ENCODE measurements at places on chromosomes 6 and 20.

GRCh38 chr6:145839653-145840052, 25.1 kb upstream of the FBXO30 start:
- no peak for DNase-seq

GRCh38 chr20:34586488-34587163, 28.1 kb downstream of the MAP1LC3A start:
- DNase-seq, result no peak

- DNase-seq, result no peak
These were observed 159.2 kb upstream of the ARG1 start for GRCh38 chr6:131413831-131414191.

- peak; percentile 91 for DNase-seq
These were observed 31.8 kb upstream of the GMPR start for GRCh38 chr6:16206595-16207037.

GRCh38 chr6:132734694-132735236, 20.9 kb upstream of the VNN1 start:
- DNase-seq, result peak; percentile 76

GRCh38 chr6:148885925-148886845, 139.4 kb downstream of the UST start:
- DNase-seq, result no peak

DNA sequence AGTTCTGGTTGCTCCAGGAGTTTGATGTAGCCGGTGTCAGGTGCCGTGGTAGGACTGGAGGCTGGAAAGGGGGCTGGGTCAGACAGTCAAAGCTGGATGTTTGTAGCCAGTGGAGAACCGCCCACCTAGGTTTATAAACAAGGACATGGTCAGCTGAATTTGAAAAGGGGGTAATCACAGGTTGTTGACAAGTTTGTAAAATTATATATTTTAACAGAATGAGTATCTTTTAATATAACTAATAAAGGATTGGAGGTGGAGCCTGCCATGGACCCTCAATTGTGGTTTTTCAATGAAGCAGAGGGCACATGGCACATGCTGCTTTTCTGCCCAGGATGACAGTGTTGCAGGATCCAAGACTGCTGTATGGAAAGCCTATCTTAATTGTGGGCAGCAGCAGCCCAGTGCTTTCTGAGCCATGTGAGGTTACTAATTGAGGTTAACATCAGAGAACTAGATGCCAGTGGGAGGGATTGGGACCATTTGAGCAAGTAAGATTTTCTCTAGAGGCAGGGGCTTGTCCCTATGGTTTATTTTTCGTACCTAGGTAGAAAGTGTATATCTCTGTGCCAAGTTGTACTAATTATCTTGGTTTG, 9.7 kb downstream of the HECA start:
- DNase-seq, result no peak

- DNase-seq, result no peak
These were observed 53.2 kb downstream of the TSBP1 start for GRCh38 chr6:32318501-32318900.

- DNase-seq, result peak; percentile 47
These were observed 2.1 kb downstream of the COL12A1 start for GRCh38 chr6:75203721-75204120.

GRCh38 chr20:48238326-48238725, 453.0 kb upstream of the SULF2 start:
- peak; percentile 59 for DNase-seq

DNA sequence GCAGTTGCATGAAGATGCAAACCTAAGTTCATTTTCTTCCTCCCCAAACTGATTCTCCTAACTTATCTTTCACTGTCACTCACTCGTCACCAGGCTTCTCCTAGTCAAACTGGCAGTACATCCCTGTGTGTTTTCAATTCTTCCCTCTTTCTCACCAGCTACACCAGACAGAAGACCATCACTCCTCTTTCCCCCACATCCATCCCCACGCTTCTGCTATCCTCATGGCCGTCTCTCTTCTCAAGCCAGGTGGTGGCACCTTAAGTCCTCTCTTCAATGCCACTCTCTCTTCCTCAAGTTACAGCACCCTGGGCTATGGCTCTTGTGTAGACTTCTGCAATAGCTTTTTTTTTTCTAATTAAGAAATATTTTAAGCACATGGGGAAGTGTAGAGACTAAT, 14.4 kb upstream of the TREM2 start:
- DNase-seq, result no peak

GRCh38 chr6:30826961-30827342, 57.4 kb upstream of the DDR1 start:
- no peak for DNase-seq

- no peak for DNase-seq
These were observed 90.1 kb downstream of the PSMG4 start for GRCh38 chr6:3348821-3349220.

- peak; percentile 69 for DNase-seq
These were observed at the start of gene SAMD5 for GRCh38 chr6:147508042-147508865. SAMD5 (plus strand) TSS chr6:147508690; CDS start chr6:147508929, 239 bp downstream.

- no peak for DNase-seq
These were observed 12.2 kb downstream of the HLA-DRB5 start for GRCh38 chr6:32517654-32518445.

- DNase-seq, result no peak
These were observed 9.6 kb downstream of the ABHD12 start for GRCh38 chr20:25380945-25381614.

DNA sequence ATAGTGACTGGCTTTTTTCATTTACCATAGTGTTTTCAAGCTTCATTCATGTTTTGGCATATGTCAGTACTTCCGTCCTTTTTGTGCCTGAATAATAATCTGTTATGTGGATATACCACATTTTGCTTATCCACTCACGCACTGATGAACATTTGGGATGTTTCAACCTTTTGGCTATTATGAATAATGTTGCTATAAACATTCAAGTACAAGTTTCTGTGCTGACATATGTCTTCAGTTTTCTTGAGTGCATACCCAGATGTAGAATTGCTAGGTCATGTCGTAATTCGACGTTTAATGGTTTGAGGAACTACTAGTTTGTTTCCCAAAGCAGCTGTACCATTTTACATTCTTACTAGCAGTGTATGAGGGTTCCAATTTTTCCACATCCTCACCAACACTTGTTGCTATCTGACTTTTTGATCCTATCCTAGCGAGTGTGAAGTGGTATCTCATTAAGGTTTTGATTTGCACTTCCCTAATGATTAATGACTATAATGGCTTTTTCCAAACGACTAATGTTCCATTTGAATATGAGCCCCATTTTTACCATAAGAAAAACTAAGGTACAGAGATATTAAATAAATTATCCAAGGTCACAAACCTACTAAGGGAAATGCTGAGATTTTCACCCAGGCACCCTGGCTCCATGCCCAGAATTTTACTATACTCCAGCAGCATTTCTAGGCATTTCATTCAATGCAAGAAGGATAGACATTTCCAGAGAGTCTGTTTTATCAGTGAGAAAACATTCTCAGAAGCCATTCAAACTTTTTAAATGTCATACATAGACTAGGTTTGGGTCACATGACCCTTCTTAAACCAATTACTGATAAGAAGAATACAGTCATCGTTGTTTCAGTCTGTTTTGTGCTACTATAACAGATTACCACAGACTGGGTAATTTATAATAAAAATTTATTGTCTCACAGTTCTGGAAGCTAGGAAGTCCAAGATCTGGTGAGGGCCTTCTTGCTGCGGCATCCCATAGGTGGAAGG, 71.1 kb upstream of the RUNX2 start:
- DNase-seq, result peak; percentile 40

- no peak for DNase-seq
These were observed 75.9 kb upstream of the SPACA1 start for GRCh38 chr6:87971605-87972262.

GRCh38 chr6:21142741-21143140, 450.8 kb upstream of the SOX4 start:
- DNase-seq, result no peak

- peak; percentile 17 for DNase-seq
These were observed 29.1 kb upstream of the ZC3H12D start for GRCh38 chr6:149513915-149514314.

DNA sequence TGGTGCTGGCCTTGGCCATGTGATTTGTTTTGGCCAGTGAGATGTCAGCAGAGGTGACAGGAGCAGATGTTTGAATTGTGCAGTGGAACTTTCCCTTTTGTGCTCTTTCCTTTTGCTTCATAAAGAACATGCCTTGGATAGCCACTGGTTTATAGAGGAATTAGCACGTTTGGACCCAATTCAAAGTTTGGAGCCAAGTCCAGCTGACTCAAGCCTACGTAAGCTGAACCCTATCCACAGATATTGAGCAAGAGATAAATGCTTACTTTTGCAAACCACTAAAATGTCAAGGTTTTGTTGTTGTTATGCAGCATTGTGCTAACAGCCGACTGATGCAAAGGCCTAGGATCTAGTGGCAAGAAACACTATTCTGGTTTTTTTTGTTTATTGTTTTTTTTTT, 230.9 kb upstream of the CITED2 start:
- peak; percentile 92 for DNase-seq

DNA sequence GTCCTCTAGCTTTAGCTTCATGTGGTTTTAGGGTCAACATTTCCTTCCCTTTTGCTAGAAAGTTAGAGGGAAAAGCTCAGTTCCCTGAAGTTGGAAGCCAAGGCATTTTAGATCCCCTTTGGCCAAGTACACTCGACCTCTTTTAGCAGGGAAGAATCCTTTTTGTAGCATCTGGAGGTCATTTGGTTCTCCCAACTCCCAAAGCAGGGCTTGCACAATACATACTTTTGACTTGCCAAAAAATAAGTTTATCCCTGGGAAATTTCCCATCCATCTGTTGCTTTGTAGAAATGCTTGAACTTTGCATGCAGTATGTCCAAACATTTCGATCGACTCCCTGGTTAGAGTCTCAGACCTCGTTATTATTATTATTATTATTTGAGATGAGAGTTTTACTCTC, 4.6 kb upstream of the EDEM2 start:
- no peak for DNase-seq

- DNase-seq, result no peak
These were observed 44.6 kb downstream of the SLC24A3 start for GRCh38 chr20:19256906-19257595.

GRCh38 chr6:16761471-16762267, 409 bp upstream of the ATXN1 start:
- peak; percentile 95 for DNase-seq

GRCh38 chr6:158674342-158675131, 24.7 kb downstream of the SYTL3 start:
- DNase-seq, result no peak

- peak; percentile 45 for DNase-seq
These were observed 62.0 kb downstream of the KCNS1 start for GRCh38 chr20:45038745-45039474.

GRCh38 chr20:64113444-64113775, 6.0 kb upstream of the NPBWR2 start:
- DNase-seq, result no peak

- no peak for DNase-seq
These were observed 5.1 kb upstream of the SIRPD start for GRCh38 chr20:1562622-1563021.

DNA sequence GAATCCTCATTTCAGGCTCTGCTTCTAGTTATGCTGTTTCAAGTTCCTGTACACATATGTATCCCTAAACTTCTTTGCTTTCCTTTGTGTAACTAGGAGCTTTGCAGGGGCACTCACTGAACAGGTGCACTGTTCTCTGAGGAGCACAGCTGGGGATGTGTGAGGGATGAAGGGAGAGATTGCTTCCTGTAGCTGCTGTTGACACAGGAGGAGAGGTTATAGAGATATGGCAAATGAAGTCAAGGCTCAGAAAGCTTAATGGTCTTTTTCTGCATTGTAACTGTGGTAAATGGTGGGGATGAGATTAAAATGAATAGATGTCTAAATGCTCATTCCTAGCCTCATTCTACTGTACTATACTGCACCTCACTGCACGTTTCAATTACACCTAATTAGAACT, 454.3 kb downstream of the BTBD3 start:
- DNase-seq, result no peak

DNA sequence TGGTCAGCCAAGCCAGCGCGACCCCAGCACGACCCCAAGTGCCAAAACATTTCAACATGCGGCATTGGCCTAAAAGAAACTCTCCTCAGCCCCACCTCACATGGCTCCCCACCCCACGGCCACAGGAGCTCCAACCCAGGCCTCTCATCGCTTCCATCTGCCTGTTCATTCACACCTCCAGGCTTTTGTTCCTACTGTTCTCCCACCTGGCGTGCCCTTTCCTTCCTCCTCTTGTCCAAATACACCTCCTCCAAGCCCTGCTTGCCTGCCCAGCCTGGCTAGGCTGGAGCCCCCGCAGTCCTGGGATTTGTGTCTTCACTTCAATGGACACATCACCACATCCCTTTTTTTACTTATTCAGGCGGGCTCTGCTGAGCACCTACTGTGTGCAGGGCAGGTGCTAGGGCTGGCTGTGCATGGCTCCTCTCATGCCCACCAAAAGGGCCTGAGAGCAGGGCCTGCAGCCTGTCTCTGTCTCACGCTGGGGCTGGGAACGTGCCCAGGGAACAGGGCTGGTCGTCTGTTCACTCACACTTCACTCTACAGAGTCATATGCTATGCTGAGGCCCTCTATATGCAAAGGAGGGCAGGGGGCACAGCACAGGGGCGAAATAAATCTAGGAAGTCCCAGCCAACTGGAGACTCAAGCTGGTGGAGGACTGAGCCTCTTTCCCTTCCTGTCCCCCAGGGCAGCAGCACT, 61.1 kb downstream of the GRM4 start:
- no peak for DNase-seq

- DNase-seq, result peak; percentile 52
These were observed 41.4 kb downstream of the MCM8 start for GRCh38 chr20:5991623-5992441.

GRCh38 chr6:95266537-95267258, 310.6 kb upstream of the MANEA start:
- DNase-seq, result peak; percentile 34

DNA sequence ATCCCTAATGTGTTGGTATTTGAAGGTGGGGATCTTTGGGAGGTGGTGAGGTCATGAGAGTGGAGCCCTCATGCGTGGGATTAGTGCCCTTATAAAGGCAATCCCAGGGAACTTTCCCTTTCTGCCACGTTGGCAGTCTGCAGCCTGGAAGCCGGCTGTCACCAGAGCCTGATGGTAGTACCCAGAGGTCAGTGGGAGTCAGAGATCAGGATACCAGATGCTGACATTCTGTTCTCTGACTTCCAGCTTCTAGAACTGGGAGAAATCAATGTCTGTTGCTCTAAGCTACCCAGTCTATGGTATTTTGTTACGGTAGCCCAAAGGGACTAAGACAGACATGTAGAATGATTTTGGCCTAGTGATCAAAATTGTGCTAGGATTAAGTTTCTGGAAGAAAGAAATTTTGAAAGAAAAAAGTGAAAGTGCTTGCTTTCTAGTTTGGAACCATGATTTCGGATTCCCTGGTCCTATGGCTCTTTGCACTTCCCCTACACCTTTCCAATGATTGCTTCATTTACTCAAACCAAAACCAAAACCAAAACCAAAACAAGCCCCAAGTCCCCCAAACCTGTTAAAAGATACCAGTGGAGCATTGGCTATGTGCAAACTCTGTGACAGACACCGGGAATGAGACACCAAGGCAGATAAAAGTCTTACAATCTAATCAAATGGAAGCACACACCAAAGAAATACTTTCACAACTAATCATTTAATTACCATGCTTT, 173.7 kb upstream of the ZNF217 start:
- DNase-seq, result no peak

All from choroid plexus epithelial cell (primary cell).